ENCODE measurements at places on chromosomes 3 and 15.
A peak's percentile ranks its signal among the peaks of the same experiment; 100 is the strongest.

DNA sequence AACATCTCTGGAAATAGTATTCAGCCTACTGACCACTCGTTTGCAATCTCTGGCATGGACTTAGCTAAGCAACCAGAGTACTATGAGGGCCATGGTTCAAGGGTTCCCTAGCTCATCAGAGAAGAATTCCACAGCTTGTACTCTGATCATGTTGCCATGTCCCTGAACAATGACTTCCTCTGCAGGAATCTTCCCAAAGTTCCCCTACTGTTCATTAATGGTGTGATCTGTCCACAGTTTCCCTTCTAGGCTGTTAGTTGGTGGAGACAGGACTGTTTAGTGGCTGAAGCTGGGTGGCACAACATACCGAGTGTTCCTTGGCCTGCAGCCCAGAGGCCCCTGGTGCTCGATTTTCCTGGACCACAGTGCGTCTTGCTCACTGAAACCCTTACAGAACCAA, 44.4 kb upstream of the GALNT15 start:
- no peak for DNase-seq

GRCh38 chr3:31196881-31197364, 302.5 kb upstream of the GADL1 start:
- DNase-seq = no peak

GRCh38 chr3:190205739-190206138, 85.0 kb upstream of the P3H2 start:
- no peak for DNase-seq

- DNase-seq = no peak
Measured at GRCh38 chr3:33885496-33885895, 87.1 kb downstream of the PDCD6IP start.

- DNase-seq = no peak
Measured at GRCh38 chr3:144187531-144188210, 216.0 kb downstream of the DIPK2A start.

DNA sequence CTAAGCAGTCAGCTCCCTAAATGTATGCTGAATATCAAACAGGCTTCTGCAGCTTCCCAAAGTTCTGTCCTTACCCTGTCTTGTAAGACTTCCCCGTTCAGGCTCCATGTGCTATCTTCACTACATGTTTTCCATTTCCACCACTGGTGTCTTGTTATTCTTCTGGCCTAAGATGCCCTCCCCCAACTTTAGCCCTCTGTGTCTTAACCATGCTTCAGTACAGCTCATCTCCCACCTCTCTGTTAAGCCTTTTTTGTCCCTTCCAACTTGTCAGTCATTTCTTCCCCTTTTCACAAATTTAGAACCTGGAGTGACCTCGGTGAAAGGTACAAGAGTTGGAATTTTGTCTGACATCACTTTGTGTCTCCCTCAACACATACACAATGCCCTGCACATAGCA, 151.7 kb upstream of the TBL1XR1 start:
- DNase-seq = no peak

DNA sequence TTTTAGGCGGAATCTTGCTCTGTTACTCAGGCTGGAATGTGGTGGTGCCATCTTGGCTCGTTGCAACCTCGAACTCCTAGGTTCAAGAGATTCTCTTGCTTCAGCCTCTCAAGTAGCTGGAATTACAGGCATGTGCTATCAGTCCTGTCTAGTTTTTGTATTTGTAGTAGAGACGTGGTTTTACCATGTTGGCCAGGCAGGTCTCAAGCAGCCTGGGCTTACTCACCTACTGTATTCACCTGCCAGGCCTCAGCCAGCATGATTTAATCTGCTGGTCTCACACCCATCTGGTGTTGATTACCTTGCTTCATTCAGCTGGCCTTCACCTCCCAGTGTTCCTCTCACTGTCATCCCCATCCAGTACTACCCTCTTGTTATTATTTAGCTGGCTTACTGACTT, 102.0 kb downstream of the IL12A start:
- DNase-seq = no peak

DNA sequence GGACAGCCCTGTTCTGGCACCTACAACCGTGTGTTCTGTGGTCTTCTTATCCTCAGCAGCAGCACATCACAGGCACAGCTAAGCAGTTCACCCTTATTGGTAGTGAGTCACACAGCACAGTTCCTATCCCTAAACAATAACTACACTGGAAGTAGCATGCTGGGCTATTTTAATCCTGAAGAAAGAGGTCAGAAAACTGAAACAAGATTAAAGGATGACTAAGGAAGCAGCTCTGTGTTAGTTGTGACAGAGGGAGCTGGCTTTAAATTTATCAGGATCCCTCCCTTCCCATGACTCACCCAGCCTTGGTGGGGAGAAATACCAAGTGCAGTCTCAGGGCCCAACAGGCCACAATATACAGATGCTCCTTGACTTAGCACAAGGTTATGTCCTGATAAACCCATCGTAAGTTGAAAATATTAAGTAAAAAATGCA, 144.3 kb downstream of the ERC2 start:
- no peak for DNase-seq

DNA sequence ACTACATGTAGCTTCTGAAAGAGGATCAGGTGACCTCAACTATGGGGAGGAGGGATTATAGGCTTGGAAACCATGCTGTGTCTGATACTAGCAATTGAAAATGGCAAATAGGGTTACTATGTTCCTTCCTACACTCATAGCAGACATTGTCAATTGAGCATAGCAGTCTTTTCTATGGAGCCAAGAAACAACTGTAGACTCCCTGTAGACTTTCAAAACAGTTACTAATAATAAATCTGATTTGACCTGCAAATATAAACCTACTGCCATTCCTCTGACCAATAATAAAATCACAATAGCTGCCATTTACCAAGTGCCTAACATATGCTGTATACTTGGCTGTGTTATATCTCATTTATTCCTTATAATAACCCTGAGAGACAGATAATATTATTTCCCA, 8.5 kb upstream of the ARL14 start:
- no peak for DNase-seq

- no peak for DNase-seq
Measured at GRCh38 chr3:50195501-50196252, 4.3 kb downstream of the GNAT1 start.

DNA sequence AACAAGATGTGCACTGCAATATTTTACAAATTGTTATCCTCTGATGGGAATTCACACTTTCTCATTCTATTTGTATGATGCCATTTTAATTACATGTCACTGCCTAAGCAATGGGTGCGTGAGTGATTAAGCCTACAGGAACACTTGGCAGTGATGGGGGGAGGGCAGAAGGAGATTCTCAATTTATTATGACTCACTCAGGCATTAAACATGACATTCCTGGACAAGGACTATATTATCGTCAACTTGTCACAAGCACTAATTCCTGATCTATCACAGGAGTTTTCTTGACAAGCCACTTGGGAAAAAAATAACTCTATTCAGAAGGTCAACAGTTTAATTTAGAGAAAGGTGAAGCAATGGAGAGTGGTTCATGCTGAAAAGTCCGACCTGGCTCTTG, 556.8 kb downstream of the NSUN3 start:
- no peak for DNase-seq

- peak; percentile 4 for DNase-seq
Measured at GRCh38 chr3:72938471-72939265, 50.8 kb downstream of the GXYLT2 start.

DNA sequence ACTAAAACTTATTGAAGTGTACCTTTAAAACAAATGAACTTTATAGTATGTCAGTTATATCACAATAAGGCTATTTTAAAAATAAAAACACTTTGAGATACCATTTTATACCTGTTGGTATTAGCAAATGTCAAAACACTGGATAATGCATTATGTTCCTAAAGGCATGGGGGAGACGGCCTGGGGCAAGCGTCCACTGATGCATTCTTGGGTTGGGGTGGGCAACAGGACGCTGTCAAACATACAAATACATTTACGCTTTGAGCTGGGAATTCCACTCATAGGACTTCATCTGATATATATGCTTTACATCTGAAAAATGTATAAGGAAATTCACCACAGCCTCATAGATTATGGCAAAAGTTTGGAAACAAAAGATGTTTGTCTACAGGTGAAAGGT, 7.6 kb upstream of the GATA2 start:
- DNase-seq = no peak

DNA sequence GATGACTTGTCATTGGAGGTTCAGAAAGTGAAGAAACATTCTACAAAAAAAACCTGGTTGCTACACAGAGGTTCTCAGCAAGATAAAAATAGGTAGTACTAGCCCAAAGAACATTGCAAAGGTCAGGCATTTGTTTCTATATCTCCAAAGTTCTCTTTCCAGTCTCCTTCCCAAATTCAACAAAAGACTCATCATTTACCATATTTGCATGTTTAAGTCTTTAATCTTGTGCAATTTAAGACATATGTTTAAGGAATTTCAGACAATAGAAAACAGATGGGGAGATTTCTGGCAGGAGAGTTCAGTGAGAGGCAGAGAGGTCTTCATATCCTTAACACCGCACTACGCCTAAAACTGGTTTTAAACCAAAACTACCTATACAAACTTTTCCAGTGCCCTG, 173.8 kb upstream of the THBS1 start:
- DNase-seq = no peak

GRCh38 chr3:154540950-154541604, 111.1 kb upstream of the GPR149 start:
- DNase-seq = no peak

DNA sequence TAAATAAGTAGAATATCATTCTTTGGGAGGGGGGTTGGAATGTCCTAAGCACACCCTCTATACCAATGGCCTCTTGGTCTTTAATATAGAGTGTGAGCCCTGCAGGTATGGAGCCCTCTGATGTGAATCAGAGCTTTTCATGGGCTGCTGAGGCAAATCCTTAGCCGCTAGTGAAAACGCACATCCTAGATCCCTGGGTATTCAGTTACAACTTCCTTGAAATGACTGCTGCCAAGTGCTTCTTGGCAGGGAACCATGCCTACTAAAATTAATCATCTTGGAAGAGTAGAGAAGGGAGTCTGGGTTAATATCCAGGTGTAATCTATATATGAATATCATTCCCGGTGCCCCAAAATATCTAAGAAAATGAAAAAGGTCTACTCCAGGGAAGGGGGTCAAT, 109.1 kb downstream of the POLQ start:
- no peak for DNase-seq

DNA sequence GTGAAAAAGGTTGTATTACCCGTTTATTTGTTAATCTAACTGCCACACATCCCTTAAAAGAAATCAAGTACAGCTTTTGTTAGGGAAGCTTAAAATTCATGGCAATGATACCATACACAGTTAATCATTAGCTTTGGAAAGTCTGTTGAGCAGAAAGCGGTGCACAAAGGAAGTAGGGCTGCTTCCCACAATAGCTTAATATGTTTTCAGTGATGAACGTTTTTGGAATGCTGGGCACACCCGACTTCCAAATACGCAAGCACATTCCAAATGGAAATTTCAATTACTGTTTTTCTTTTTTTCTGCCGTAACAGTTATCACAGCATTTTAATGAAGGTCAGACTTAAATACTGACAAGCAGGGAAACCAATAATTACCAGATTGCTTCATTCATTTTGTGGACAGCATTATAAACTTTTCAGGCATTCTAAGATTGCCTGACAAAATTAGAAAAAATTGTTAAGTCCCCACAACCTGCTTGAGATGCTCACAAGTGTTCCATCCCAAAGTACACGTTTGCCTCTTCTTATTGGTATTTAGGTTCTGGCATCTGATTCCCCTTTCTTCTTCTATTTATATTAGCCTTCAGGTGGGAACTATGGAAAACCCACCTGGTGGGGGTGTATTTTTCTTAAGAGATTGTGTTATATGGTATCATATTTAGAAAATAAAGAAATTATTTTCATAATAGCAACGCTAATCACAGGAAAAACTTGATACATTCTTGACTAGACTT, 1.1 kb upstream of the ECT2 start:
- no peak for DNase-seq

GRCh38 chr3:72031581-72031980, 246.6 kb upstream of the PROK2 start:
- no peak for DNase-seq

GRCh38 chr15:56804279-56804678, 71.0 kb upstream of the ZNF280D start:
- no peak for DNase-seq

DNA sequence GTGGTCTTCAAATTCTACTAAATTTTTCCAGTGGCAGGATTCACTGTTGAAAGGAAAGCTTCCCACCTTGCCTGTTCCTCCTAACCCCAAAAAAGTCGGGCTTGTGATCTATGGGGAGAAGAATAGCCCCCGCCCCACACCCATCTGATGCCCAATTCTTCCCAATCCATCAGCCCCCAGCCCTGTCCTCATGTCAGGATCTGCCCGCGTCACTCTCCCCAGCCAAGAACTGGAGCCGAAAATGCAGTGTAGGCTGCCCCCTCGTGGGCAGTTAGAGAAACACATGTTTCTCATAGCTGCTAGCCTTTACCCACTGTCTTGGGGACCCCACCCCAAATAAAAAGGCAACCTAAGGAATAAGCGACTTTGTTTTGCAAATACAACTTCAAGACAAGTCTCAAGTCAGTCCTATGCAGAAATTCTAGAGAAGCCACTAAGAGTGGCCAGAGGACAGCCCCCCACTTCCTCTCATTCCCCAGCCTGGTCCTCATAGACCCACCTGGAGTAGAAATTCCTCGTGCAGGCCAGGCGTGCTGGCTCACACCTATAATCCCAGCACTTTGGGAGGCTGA, 13.0 kb upstream of the CSK start:
- peak; percentile 58 for DNase-seq

- no peak for DNase-seq
Measured at GRCh38 chr3:138578141-138578540, 15.9 kb downstream of the CEP70 start.

- no peak for DNase-seq
Measured at GRCh38 chr3:61819861-61820260, 258.5 kb downstream of the PTPRG start.

GRCh38 chr3:15154326-15154725, 51.7 kb upstream of the CAPN7 start:
- no peak for DNase-seq

- DNase-seq = no peak
Measured at GRCh38 chr15:87965304-87965703, 291.2 kb downstream of the NTRK3 start.

- DNase-seq = no peak
Measured at GRCh38 chr3:130533247-130533646, 16.3 kb downstream of the COL6A6 start.

- no peak for DNase-seq
Measured at GRCh38 chr15:43954181-43954621, 127.4 kb downstream of the WDR76 start.

DNA sequence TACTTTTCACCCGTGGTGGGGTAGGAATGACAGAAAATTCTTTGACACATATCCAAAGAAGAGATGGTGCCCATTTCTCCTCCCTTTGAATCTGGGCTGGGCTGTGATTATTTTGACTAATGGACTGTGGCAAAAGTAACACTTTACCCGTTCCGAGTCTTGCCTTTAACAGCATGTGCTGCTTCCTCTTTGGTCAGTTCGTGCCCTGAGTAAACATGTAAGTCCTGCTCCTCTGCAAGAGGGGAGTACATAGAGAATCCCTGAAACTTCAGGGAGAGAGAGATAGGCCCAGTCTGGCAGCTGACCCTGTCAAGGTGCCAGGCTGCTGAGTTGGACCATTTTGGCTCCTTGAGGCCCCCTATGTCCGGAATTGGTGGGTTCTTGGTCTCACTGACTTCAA, 243.1 kb downstream of the EPHB1 start:
- DNase-seq = no peak

Measured in effector CD4-positive, alpha-beta T cell (primary cell).